ENCODE measurements at places on chromosomes 16 and 17.

DNA sequence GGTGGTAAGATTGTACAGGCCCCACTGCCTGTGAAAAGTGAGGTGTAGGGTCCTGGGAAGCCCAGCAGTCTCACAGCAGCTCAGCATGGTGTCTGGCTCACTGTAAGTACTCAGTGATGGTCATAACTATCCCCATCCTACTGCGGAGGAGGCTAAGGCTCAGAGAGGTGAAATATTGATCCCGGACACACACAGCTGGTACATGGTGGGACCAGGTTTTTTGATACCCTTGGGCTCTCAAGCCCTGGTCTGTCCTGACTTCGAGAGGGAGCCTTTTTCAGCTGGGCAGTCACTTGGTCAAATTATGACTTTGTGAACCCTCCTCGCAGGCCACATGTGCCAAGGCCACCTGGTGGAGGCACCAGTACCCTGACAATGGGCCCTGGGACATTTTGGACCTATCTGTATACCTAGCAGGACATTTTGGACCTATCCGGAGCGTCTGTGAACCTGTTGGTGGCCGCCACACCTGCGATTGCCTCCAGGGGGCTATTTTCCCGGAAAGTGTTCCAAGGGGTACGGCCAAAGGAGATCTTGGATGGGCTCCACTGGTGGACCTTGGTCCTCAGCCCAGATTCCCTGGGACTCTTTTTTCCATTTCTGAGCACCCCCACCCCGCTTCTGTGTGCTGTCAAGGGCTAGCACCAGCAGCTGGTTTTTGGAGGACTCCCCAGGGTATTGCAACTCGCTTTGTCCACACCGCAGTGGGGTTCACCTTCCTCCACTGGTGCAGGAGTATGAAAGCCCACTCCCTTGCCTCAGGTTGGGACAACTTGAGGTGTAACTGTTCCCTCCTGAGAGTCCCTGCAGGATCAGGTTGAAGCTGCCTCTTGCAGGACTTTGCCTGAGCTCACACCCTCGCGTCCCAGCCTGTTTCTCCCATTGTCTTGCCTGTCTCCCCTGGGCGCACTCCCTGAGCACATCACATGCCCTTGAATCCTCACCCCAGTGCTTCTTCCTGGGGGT is 83.6 kb upstream of the NKD1 start:
- DNase-seq: no peak

GRCh38 chr17:70961341-70961740 is 792.0 kb downstream of the KCNJ2 start:
- peak; percentile 8 for DNase-seq

DNA sequence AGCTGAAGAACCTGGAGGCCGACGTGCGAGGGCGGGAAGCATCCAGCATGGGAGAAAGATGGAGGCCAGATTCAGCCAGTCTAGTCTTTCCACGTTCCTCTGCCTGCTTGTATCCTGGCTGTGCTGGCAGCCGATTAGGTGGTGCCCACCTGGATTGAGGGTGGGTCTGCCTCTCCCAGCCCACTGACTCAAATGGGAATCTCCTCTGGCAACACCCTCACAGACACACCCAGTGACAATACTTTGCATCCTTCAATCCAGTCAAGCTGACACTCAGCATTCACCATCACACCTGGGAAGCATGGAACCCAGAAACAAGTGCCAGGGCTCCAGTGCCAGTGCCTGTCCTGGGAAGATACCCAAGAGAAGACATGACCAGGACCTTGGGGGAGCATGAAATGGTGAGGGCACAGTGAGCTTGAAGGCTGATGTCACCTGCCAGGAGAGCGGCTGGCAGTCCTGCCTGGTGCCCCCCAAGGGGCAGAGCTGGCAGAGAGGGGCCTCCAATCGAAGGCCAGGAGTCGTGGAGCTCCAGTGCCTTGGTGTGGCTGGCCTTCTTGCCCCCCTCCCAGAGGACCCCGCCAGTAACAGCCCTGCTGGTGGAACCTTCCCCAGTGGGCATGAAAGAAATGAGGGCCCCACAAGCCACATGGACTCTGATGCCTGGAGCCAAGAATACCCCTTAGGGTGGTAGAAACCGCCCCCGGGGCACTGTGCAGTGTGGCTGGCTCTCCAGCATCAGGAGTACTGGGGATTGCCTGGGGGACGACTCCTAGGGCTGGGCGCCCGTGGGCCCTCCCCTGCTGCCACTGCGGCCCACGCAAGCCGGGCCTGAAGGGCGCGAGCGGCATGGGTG is 643 bp upstream of the NPB start:
- no peak for DNase-seq

- DNase-seq: no peak
Observed at GRCh38 chr17:31254654-31255053, 42.4 kb downstream of the OMG start.

Measured in fibroblast of upper back skin (primary cell).